Regular cardiac myocyte (primary cell): ENCODE measurements at places on chromosomes 12 and 14. TPM values are rescaled to one million over a fixed set of nuclear protein-coding genes. Genes with fewer than 3 reads are reported as not detected.

The CLEC4A gene
- 0.85 TPM in 1 of 2 replicates, not detected in the other for total RNA-seq

The KLHL33 gene
- total RNA-seq, result under 0.01 and 0.28 TPM in 2 replicates

The ACOT6 gene
- total RNA-seq, result 0.28 TPM in 1 of 2 replicates, not detected in the other

The INHBC gene
- not detected in 2 replicates for total RNA-seq

The RDH12 gene
- under 0.01 TPM in 1 of 2 replicates, not detected in the other for total RNA-seq

The ACSS3 gene
- 6.3 and 20.0 TPM in 2 replicates for total RNA-seq
